ENCODE measurements at places on chromosomes 1 and 21.
A peak's percentile ranks its signal among the peaks of the same experiment; 100 is the strongest.

- no peak for DNase-seq
These were observed 6.6 kb downstream of the UBIAD1 start for GRCh38 chr1:11279630-11280029.

DNA sequence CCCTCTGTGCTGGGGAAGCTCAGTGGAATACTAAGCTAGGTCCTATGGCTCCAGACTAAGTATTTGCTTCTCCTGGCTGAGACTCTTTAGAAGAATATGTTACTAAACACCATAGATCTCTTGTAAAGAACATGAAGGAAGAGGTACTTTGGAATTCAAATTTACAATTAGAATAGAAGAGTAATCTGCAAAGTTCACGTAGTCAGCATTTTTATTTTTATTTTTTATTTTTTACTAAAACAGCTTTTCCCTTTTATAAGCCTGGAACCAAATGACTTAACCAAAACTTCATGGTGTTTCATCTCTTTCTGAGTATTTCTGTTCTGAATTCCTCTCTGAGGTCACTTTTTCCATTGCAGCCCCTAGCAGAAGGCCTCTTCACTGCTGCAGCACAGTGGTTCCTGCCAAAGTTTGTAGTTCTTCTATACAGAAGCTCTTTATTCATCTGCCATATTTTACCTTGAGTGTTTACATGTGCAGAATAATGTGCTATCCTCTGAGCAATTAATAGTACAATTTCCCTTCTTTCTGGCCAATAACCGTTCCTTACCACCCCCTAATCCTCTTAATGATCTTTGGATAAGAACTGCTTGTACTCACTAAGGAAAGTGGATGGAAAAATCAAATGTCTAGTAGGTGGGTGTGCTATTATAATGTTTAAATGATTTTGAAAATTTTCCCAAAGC is 27.2 kb downstream of the TSEN15 start:
- no peak for DNase-seq

GRCh38 chr1:13992489-13993285 is 292.7 kb downstream of the PRDM2 start:
- DNase-seq = no peak

DNA sequence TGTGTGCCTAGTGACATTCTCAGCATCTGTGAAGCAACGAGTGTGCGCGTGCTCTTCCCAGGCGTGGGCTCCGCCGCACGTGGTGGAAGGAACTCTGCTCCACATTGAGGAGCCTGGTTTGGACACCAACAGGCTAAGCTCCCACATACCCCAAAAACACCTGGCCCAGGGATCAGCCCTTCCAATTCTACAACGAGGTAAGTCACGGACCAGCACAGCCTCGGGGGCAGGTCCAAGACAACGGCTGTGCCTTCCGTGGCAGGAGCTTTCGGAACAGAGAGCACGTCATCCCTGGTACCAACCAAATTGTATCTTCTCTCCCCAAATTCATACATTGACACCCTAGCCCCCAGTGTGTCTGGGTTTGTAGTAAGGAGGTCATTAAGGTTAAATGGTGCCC is 27.2 kb upstream of the PDE9A start:
- DNase-seq = peak; percentile 26

GRCh38 chr1:181134543-181135436 is 46.3 kb downstream of the IER5 start:
- no peak for DNase-seq

- DNase-seq = peak; percentile 52
These were observed 40.8 kb upstream of the LRRC3 start for GRCh38 chr21:44414291-44415072.
